ENCODE measurements at places on chromosomes 4 and X.

- DNase-seq = no peak
These were observed 94.4 kb downstream of the NWD2 start for GRCh38 chr4:37338972-37339371.

- no peak for DNase-seq
These were observed 91.3 kb upstream of the GALNTL6 start for GRCh38 chr4:171721937-171722336.

GRCh38 chr4:56158483-56158882 is 209.7 kb downstream of the CEP135 start:
- no peak for DNase-seq

DNA sequence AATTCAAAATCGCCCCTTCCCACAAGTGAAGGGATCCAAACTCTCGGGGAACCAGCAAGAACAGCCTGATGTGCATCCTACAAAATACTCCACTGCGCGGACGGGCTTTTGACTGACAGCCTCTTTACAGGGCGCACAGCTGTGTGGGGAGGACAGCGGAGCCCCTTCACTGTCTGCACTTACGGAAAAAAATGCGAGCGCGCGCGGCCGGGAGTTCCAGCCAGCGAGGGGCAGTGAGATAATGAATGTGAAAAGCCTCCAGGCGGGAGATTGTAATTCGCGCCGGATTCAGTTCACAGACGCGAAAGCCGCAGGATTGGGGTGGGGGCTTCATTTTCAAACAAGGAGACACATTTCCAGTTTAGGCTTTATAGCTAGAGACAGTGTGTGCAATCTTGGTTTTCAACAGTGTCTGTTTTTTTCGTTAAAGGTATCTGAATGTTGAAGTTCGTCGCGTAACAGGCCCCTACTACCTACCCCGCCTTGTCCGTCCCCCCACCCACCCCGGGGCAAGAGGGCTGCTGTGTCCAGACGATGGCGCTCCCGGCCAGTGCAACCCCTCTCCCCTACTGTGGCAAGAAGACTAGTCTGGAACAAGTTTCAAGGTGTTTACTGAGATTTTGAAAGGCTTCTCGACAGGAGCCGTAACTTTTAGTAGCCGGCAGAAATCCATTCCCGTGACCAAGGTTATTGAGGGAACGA is 1.7 kb upstream of the GPR50 start:
- no peak for DNase-seq

DNA sequence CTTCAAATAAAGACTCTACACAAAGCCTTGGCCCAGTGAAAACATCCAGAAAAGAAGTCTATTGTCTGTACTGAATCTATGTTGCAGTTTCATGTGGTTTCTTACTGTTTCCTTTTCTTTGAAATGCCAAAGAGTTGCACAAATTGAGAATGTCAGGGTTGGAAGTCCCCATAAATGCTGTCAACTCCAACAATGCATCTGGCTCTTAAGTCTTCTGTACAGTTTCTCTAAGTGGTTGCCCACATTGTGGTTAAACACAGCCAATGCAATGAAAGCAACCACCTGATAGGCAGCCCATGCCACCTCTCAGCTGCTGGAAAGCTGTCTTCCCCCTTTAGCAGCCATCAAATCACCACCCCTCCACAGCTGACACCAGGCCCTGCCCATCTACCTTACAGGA is 67.2 kb upstream of the C1GALT1C1 start:
- DNase-seq = no peak

DNA sequence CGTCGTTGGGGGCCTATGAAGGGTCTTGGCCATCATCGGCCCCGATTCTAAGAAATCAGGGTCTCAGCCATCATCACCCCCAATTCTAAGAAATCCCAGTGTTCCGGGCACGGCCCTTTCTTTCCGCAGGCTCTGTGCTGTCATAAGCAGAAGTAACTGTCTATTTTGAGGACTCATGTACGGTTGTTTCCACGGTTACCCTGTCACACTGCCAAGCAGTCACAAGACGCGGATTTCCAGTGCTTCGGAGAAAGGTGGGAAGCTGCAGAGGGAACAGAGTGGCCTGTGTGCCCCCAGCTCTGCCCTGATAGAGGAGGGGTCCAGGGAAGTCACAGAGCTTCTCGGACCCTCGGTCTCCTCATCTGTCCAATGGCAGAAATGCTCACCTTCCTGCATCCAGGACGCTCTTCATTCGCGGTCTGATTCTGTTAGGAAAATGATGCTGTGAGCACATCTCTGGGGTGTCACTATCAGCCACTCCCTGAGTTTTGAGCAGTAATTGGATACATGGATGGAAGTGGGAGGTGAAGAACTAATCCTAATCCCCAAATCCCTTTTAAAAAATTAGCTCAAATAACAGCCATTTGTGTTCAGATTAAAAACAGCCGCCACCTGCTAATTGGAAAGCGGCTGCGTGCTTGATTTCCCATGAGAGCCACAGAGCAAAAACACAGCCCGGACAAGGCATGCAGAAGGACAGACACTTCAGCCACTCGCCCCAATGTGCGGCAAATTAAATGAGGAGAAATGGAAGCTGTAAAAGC is 73.1 kb downstream of the WFS1 start:
- no peak for DNase-seq

GRCh38 chr4:88734403-88734949 is 36.8 kb upstream of the NAP1L5 start:
- no peak for DNase-seq

DNA sequence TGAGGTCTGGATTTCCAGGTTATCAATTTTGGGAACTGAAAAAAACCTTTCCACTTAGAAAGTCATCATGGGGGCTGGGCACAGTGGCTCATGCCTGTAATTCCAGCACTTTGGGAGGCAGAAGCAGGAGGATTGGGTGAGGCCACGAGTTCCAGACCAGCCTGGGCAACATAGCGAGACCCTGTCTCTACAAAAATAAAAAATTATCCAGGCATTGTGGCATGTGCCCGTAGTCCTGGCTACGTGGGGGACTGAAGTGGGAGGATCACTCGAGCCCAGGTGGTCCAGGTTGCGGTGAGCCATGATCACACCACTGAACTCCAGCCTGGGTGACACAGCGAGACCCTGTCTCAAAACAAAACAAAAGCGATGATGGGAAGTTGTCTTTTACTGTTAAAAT is 7.9 kb downstream of the TENM3 start:
- DNase-seq = no peak

GRCh38 chrX:57964975-57965374 is 54.7 kb upstream of the ZXDA start:
- no peak for DNase-seq
